ENCODE measurements at places on chromosomes 1 and 21.

- DNase-seq: no peak
Observed at GRCh38 chr1:40851643-40852042, 10.5 kb downstream of the CITED4 start.

GRCh38 chr21:35467566-35467965 is 418.5 kb upstream of the RUNX1 start:
- DNase-seq: no peak

- DNase-seq: no peak
Observed at GRCh38 chr1:156435545-156436140, 64.9 kb downstream of the MEF2D start.

DNA sequence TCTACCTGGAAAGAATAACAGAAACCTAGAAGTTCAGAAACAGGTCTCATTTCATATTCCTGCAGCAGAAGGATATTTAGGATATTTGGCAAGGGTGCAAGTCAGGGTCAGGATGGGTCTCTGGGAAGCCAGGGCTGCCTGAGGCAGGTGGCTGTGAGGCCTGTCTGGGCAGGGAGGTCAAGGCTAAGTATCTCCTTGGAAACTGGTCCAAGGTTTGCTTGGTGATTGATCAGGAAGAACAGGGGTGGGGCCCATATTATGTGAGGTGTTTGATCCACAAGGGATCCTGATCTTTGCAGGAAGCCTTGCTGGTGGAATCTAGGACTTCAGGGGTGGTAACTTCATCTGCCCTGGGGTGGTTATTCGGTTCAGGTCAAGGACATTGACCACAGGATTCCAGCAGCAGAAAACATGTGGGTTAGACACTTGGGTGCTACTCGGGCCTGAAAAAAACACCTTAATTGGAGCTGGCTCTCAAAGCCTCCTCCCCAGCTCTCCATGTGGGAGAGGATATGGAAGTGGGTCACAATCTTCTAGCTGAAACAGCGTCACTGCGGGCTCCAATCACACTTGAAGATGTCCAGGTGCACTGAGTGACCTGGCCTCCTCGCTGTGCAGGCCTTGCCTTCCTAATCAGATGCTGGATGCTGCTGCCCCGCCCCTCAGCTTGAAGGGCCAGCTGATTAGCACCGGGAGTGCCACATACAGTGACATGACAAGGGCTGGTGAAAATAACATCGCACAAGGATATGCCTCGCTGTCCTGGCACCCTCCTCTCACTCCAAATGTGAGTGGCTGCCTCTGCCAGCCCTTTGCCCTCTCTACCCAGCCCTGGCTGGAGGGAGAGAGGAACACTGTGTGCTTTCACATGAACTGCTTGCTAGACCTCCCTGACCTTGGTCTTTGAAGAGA is 8.7 kb downstream of the CTNNBIP1 start:
- no peak for DNase-seq

GRCh38 chr21:44285138-44285992 is at the start of gene AIRE:
Gene AIRE (plus strand): TSS chr21:44285876. CDS start chr21:44286007, 131 bp downstream.
- no peak for DNase-seq
